Panc1 (cell line): ENCODE measurements at places on chromosomes 6 and 20.

DNA sequence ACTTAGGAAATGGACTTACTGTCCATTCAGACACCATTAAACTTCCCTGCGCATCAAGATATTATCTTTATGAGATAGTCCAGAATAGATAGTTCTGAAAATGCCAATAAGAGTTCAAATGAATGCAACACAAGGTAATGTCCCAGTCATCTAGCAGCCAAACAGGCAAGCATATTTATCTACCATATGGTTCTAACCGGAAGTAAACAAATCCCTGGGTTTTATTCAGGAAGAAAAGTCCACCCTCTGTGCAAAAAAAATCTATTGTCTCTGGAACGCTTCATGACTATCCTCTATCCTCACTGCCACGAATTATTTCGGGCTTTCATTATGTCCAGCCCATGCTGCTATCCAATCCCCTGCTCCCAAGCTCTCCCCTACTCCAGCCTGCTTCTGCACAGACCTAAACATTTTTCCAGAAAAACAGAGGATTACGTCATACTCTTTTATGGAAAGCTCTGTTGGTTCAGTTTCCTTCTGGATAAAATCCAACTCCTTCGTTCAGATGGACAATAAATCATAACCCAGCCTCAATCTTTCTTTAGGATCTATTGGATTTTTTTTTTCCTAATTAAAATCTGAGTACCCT, 11.4 kb downstream of the PPIL6 start:
- DNase-seq, result no peak

DNA sequence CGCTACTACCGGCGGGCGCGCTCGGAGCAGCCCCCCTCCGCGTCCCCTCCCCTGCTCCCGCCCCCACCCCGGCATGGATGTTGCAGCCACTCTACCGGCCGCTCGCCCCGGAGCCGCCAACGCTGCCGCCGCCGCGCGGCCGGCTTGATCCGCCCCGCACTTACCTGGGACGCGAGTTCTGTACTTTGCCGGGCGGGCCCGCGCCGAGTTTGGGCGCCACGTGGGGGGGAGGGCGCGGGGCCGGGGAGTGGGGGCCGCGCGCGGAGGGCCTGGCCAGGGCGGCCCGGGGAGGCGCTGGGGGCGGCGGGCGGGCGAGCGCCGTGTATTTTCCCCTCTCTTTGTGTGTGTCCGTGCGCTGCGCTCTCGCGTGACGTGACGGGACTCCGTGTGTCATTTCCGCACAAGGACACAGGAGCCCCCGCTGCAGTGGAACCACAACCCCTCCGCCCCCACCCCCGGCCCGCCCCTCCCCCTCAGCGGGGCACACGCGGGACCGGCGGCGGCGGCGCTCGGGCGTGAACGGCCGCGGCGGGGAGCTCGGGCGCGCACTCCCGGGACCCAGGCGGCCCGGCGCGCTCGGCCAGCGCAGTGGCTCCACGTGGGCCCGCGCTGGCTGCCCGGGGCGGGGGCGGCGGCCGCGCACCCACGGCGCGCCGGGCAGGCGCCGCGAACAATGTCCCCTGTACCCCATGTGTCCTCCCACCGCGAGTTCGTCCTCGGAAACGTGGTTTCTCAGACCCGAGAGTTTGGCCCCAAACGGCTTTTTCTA, at the start of gene BEND3:
Gene BEND3 (minus strand): TSS at position 590 of the 769 bp plus-strand sequence. CDS start 16,230 bp downstream, outside the sequence.
- DNase-seq, result no peak

DNA sequence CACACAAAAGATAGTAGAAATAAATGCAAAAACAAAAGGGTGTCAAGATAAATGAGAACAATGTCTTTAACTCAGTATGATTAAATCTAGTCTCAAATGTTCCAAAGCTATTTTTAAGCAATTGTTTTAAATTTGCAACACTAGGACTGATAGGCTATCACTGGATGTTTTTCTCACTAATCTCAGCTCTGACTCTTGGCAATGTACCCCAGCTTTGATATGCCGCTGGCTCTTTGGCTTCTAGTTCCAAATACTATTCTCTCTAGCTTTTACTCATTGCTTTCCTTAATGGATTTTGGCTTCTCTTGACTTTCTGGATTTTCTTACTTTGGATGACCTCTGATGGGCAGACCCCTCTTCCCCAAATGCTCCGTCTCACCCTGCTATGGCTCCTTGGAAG, 116.0 kb upstream of the SLC35B3 start:
- DNase-seq, result no peak

DNA sequence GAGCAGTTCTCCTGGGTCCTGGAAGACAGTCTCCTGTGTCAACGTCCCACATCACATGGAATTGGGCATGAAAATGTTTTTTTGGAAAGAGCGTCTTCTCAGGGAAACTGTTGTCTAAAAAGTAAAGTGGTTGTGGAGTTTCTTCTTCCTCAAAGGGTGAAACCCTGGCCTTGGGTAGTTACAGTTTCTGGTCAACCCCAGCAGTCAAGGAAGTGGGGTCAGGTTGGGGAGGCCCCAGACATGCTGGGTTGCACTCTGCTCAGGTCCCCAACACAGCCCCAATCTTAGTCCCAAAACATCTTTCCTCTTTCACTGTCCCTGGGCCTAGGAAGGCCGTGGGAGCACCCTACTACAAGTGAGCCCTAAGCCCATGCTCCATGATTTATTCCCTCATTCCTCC, 996 bp upstream of the NFKBIE start:
- DNase-seq, result no peak

GRCh38 chr6:164554700-164555476, 754.5 kb downstream of the C6orf118 start:
- no peak for DNase-seq

DNA sequence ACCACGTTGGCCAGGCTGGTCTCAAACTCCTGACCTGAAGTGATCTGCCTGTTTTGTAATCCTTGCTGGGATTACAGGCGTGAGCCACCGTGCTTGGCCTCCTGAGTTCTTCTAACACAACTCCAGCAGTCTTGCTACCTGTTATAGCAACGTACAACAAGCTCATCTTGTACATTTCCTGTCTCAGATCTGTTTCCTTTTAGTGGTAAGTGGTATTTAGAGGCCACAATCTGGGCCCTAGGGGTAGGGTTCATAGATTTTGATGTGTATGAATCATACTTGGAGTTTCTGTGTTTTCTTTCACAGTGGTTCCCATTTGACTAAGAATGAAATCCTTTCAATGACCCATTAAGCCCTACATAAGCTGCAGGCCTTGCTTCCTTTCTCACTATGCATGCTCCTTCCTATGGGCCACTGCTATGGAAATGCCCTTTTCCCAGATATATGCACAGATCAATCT, 27.1 kb upstream of the SYNCRIP start:
- no peak for DNase-seq

- DNase-seq, result no peak
Observed at GRCh38 chr20:58565461-58566175, 50.4 kb upstream of the APCDD1L start.

DNA sequence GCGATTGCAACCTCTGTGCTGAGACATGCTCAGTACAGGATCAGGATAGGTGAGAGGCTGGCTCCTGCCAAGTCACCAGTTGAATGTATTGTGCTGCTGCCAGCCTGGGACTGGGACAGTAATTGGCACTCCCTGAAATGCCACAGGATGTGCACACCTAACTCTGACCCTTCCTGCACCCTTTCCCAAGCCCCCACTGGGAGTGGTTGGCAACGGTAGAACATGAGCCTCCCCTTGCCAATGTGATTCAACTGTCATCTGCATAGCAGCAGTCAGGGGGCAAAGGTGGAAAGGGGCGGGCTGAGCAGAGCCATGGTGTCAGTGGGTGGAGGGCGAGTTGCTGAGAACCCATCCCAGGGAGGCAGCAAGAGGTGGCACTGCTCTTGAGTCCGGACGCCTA, 15.4 kb downstream of the SPINT3 start:
- no peak for DNase-seq
